Activated CD4-positive, alpha-beta T cell treated with anti-CD3 and anti-CD28 coated beads, Interleukin-2, Interleukin-6, amounts not matched to agents 100 ng/mL and 50 ng/mL, durations not matched to agents 16 hours and 8 hours (primary cell): ENCODE measurements at places on chromosomes 1 and 21.

DNA sequence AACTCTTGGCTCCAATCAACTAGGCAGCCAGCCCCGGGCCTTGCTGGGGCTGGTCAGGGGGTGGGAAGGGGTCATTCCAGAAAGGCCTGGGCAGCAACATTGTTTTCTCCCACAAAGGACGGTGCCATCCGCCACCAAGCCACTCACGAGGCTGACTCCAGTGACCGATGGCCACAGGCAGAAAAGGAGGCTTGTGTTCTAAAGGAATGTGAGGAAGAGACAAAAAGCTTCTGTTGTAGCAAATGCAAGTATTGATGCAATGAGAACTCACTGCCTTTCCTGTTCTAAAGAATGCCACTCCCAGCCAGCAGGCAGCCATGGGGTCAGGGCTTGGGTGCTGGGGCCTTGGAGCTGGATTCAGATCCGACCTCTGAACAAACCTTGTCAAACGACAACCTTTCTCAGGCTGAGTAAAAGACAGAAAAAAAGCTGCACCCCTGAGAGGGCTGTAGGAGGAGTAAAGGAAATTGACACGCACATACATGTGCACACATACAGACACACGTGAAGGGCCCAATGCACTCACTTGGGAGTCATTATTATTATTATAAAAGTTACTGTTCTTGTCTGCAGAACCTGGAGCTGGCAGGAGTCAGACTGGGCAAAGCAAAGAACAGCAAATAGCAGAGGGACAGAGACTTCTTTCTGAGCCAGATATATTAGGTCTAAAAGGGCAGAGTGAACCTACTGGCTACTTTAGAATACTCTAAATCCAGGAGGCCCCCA lies 13.9 kb upstream of the PRMT2 start:
- DNase-seq = no peak

- no peak for DNase-seq
Observed at GRCh38 chr1:161678500-161678899, 15.6 kb downstream of the FCGR2B start.

- DNase-seq = no peak
Observed at GRCh38 chr1:6724517-6725141, 23.0 kb upstream of the DNAJC11 start.

- no peak for DNase-seq
Observed at GRCh38 chr1:201626629-201627275, 87.8 kb downstream of the NAV1 start.

GRCh38 chr21:45593162-45594022 lies 50.1 kb upstream of the PCBP3 start:
- DNase-seq = no peak

DNA sequence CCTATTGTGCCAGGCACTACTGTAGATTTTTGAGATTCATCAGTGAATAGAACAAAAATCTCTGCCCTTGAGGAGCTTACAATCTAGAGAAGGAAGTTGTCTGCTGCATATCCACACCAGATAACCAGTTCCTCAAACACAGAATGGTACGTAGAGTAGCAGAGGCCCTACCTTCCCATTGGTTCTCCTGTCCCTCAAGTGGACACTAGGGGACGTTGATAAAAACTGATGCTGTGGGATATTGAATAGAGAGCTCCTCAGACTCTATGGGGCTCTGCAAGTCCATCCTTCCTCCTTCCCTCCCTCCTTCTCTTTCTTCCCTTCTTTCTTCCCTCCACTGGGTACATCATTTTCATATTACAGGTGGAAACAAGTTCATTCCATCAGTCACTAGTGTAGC lies 371.3 kb downstream of the PBX1 start:
- no peak for DNase-seq

DNA sequence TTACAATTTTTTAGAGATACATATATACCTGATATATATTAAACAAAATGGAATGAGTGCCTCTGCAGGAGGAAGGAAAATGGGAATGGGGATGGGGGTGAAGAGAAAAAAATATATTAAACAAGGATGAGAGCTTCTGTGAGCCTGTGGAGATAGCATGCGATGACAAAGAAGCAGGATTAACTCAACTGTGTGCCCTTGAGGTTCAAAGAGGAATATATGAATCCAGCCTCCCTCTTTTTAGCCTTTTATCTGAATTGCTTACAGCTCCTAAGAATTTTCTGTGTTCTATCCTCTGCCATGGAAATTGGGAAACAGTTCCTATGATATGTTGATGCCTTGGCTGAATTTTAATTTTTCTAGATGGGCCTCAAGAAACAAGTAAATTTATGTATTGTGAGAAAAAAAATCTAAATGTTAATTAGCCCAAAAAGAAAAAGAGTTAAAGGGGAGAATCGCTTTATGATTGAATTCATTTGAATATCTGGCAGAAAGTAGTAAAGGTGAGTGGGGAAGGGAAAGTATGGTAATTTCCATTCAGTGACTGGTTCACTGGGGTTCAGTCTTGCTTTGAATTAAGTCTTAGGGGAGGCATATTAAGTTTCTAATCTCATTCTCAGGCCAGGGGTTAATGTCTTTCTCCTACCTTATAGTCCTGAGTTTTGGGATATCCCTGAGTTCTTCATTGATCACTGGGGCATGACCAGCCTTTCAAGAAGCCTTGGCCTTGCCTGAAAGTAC lies 106.3 kb upstream of the HMCN1 start:
- DNase-seq = no peak

DNA sequence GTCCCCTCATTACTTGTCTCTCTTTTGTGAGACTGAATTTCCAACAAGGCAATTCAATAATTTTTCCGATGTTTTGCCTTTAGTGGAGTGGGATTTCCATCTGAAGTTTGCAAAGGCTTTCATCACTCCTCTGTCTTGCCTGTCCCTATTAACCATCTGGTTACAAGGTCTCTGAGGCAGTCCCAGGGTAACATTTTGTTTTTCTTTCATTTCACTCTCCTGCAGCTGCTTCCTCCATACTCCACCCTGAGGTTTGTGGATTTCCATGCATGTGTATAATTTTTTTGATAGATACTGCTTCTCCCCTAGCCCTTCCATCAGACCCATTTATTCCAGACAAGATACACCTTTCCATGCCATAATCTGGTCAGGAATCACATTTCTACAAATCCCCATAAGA lies 366.8 kb downstream of the PTBP2 start:
- no peak for DNase-seq

DNA sequence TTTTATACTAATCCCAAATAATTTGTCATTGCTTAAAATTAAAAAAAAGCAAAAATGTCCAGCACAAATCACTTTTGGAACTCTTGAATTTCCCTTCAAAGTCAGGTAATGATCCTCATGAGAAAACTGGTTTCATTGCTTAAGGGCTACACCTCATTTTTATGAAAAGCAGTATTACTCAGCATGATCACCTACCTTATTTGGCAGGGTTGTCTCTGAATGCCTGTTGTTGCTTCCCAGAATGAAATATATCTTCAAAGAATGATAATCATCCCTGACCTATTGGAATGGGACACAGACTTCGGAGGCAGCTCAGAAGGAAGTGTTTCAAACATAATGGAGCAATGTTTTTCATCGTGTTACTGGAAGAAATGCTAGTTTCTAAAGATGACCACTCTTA lies 29.7 kb downstream of the C1orf21 start:
- no peak for DNase-seq

- no peak for DNase-seq
Observed at GRCh38 chr1:46525253-46525983, 26.0 kb downstream of the KNCN start.

GRCh38 chr21:46219591-46220239 lies 8.9 kb downstream of the LSS start:
- DNase-seq = no peak

DNA sequence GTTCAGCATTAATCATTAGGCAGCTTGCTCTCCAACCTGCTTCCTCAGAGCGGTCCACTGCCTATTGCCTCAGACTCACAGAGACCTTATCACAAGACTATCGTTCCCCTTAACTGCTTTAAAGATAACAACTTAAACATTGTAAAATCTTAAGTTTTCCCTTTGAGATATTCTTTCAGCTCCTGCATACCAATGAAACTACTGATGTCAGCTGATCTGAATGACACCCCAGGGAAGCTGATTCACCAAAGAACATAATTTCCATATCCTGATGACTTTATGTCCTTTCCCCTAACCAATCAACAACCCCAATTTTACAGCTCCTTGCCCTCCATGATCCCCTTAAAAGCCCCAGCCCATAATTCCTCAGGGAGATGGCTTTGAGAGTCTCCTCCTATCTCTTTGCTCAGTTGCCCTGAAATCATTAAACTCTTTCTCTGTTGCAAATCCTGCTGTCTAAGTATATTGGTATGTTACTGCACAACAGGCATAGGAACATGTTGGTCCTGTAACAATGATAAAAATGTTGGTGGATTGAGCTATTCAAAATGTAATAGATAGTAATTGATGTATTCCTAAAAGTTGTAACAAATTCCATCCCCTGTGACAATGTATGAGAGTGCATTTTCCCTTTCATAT lies 621.4 kb upstream of the RGS18 start:
- no peak for DNase-seq

DNA sequence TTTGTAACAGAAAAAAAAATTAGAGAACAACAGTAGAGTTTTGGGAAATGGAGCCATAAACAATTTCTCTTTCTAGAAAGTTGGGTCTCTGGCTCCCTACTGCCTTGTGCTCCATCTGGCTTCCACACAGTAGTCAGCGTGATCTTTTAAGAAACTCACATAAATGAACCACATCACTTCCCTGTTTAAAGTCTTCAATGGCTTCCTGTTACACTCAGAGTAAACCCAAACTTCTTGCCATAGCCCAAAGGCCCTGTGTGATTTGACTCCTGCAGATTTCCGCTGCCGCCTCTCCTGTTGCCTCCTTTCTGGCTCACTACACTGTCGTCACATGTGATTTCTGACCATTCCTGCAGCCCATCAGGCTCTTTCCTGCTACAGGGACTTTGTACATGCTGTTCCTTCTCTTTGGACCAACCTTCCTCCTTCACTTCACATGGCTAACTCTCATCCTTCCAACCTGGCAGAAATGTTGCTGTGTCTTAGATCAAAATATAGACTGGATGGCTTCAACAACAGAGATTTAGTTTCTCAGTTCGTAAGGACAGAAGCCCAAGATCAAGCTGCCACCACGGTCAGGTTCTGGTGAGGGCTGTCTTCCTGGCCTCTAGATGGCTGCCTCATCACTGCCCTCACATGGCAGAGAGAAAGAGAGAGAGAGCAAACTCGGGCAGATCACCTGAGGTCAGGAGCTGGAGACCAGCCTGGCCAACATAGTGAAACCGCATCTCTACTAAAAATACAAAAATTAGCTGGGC lies 34.0 kb downstream of the OPRD1 start:
- DNase-seq = no peak

- DNase-seq = no peak
Observed at GRCh38 chr21:26795866-26796329, 49.3 kb downstream of the ADAMTS1 start.

DNA sequence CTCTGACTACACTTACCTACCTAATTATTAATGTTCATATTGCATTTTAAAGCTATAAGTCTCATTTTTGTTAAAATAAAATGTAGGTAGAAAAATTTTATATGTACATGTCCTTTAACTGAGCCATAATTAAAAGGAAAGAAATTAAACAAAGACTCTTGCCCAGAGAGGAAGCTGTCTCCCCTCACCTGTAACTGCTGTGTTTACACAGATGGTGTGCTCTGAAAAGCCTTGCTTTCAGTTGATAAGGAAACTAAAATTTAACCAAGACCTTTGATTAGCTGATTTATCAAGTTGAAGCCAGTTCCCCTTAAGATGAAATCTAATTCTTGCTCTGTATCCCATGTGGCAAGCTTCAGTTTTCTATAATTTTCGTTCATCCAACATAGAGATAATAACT lies 213.5 kb downstream of the LYPLAL1 start:
- no peak for DNase-seq

GRCh38 chr21:33997436-33997835 lies 75.9 kb upstream of the MRPS6 start:
- DNase-seq = no peak

DNA sequence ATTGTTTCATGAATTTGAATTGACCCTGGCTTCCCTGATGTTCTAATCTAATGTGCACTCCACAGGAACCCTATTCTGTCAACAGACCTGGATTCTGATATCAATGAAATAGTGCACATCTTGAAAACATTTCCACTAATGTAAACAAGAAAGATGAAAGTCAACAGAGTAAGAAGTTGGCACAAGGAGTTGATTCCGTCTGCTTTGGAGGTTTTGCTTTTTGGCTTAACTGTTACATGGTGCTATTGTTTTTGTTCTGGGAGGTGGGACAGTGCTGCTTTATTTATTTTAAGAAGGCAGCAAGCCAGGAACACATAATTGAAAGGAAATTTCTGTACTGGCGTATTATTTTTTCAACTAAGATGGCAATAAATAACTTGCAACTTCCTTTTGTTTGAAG lies 73.3 kb downstream of the LEPR start:
- no peak for DNase-seq

DNA sequence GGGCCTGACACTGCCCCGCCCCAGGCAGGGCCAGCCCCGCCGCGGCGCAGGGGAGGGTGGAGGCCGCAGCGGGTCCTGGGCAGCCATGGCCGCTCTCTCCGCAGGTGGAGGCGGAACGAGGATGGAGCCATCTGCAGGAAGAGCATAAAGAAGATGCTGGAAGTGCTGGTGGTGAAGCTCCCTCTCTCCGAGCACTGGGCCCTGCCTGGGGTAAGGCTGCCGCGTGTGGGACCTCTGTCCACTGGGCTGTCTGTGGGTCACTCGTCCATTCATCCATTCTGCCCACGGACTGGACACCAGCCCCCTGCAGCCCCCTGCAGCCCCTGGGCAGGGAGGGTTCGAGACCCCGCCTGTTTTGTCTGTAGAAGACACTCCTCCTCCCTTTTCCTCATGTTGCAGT lies 18.4 kb upstream of the LRRC3 start:
- DNase-seq = no peak

DNA sequence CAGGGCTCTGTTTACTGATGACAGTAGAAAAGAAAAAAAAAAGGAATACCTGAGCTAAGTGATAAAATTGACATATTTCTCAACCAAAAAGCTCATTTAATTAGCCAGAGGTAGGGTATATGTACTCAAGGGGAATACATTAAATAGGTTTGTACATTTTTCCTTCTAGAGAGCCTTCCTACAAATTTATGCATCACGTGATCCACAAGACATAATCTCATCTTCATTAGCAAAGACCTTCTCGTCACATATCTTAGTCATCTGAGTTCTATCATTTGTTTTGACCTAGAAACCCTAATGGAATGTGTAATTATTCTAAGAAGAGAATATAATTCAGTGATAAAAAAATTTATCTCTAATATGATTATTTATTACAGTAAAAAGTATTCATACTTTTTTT lies 30.7 kb upstream of the CFHR4 start:
- DNase-seq = no peak

DNA sequence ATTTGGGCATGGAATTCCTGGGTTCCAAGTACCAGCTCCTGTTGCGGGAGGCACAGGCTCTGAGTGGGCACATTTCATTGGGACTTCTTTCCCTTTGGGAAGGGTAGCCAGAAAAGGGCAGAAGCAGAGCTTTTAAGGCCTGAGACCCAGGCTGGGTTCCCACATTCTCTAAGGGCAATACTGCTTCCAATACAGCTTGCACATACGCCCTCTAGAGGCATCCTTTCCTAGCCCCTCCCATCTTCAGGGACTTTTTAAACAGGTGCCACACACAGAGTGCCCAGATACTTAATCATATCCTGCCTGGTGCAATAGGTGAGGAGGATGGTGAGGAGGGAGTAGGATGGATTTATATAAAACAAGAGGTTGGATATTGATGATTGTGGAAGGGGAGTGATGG lies 5.7 kb downstream of the GPR88 start:
- peak; percentile 63 for DNase-seq
